ENCODE measurements at places on chromosomes 12 and 14.

GRCh38 chr12:1907652-1908611 is 10.5 kb downstream of the CACNA2D4 start:
- DNase-seq: peak; percentile 10

DNA sequence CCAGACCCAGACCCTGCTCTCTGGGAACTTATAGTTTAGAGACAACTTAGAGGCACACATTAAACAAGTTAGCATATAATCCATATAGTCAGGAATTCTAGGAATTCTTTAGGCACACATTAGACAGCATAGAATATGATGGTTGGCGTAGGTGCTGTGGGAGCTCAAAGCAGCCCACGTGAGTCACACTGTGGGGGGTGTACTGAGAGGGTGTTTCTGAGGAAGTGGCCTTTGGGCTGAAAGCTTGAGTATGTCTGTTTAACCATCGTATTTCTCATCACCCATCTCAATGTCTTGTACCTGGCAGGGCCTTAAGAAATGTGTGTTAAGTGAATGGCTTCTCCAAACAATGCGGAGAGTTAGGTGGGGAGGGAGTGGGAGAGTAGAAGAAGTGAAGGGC is 67.2 kb downstream of the TMEM30B start:
- no peak for DNase-seq

- no peak for DNase-seq
Observed at GRCh38 chr12:89140602-89141238, 211.6 kb downstream of the DUSP6 start.

DNA sequence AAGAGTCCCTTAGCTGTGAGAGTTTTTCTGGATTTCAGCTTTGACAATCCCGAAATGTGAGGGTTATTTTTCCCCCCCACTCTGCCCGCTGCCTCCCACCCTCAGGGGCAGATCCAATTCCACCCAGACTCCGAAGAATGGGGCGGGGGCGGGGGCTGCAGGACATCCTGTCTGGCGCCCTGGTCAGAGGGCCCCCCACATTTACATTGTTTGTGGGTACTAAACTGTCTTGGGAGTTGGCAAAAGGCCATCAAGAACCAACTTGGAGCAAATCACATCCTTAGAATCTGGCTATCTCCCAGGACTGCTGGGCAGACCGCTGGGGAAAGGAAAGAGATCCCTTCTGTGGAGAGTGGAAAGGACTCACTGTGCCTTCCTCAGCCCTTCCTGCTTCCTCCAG is 2.4 kb downstream of the EMP1 start:
- no peak for DNase-seq

- DNase-seq: no peak
Observed at GRCh38 chr14:104245723-104246122, 107.3 kb downstream of the KIF26A start.

- DNase-seq: no peak
Observed at GRCh38 chr12:124289634-124290600, 5.0 kb upstream of the RFLNA start.

GRCh38 chr12:46452061-46452615 is 79.6 kb upstream of the SLC38A2 start:
- no peak for DNase-seq

- DNase-seq: no peak
Observed at GRCh38 chr12:16600525-16600924, 5.4 kb downstream of the LMO3 start.

- DNase-seq: no peak
Observed at GRCh38 chr12:1993341-1993740, 10.9 kb downstream of the DCP1B start.

DNA sequence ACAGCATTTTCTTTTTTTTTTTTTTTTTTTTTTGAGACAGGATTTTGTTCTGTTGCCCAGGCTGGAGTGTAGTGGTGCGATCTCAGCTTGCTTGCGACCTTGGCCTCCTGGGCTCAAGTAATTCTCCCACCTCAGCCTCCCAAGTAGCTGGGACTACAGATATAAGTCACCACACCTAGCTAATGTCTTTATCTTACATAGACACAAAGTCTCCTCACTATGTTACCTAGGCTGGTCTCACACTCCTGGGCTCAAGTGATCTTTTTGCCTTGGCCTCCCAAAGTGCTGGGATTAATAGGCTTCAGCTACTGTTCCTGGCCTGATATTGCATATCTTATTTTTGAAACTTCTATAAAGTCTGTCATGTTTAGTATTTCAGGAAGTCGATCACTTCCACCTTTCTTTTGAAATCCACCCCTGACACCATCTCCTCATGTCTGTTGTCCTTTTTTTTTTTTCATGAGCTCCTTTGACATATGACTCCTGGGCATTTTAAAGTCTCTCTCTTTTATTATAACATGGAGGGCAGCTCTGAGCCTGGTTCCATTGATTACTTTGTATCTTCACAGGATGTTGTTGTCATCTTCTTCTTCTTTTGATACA is 5.9 kb upstream of the A2ML1 start:
- no peak for DNase-seq

GRCh38 chr12:98149270-98149669 is 366.1 kb upstream of the TMPO start:
- DNase-seq: no peak

DNA sequence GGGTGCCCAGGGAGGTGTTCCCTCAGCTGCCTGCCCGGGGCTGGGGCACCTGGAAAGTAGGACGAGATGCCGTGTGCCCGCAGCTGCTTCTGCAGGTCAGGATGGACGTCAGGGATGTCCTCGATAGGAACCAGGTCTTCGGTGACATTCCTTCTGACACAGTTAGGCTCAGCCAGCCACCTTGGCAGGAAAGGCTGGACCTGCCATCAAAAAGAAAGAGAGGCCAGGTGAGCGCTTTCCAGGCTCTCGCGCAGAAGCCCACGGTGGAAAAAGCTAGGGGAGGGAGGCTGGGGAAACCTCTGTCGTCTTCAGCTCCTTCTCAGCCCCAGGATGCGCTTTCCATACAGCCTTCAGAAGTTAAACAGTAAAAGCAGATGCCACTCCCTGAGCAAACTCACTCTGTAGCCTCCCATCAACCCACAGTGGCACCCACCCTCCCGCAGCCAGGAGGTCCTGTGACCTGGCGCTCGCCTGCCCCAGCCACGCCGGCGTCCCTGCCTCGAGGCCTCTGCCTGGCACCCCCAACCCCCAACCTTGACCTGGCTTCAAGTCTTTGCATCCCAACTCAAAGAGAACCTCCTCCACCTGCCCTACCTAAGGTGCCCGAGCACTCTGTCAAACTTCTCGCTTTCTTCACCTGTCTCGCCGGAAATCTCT is 1.3 kb downstream of the DDX51 start:
- no peak for DNase-seq

DNA sequence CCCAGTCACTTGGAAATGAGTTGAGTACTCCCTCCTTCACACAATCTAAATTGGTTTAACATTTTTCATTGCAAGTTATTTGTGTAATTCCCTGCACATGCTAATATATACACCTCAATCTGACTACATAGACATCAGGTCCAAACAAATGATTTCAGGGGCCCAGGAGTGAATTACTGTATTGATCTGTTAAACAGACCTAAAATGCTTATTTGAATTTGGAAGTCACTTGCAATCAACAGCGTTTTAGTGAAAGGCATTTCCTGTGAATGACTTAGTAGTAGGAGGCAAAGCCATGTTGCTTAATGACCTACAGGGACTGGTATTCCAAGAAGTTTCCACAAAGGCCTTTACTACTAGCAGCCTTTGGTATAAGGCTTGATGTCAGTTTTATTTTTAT is 22.6 kb upstream of the SLC15A5 start:
- DNase-seq: no peak

DNA sequence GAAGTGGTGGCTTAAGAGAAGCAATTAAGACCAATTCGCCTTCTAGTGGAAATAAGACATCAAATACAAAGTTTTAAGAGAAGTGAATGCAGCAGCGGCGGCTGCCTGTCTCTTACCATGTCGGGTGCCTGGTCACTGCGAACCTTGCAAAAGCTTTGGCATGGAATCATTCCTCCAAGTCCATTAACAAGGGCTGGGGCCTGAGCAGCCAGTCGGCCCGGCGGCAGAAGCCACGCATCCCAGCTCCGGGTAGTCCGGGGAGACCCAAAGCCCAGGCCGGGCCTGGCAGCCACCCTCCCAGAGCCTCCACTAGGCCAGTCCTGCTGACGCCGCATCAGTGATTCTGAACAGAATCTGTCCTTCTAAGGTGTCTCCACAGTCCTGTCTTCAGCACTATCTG is 321.0 kb downstream of the TMEM121 start:
- DNase-seq: no peak

DNA sequence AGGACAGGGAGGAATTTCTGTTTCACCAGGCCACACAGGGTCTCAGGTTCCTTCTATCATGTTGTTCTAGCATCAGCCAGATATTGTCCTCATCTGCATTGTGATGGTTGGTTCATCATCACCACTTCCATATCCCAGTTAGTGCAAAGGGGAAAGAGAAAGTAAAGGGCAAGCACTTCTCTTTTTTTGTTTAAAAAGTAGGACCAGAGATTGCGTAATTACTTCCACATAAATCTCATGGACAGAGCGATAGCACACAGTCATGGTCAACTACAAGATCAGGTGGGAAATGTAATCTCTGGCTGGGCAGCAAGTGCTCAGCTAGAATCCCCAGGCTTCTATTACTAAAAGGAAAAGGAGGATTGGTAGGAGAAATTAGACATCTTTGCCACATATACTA is 155.1 kb downstream of the KIF21A start:
- no peak for DNase-seq

GRCh38 chr12:44184499-44185206 is 348.8 kb downstream of the TMEM117 start:
- DNase-seq: no peak

DNA sequence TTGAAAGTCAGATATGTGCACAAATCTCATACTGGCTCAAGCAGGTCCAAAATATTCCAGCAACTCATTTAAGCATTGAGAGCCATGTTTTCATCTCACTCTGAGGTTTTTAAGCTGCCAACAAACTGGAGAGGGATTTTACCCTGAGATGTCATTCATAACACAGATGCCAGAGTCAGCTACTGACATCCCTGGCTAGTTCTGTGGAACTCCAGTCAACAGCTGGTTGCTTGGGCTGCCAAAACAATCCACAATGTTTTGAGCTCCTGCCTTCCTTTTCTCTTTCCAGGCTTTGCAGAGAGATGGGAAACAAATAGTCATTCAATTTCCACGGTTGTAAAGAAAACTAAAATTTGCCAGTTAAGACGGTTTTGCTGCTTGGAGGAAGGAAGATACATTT is 621.2 kb upstream of the FBXO33 start:
- no peak for DNase-seq

- DNase-seq: no peak
Observed at GRCh38 chr12:121472150-121472905, 72.4 kb downstream of the RNF34 start.

GRCh38 chr14:25120261-25120660 is 70.3 kb upstream of the STXBP6 start:
- no peak for DNase-seq

DNA sequence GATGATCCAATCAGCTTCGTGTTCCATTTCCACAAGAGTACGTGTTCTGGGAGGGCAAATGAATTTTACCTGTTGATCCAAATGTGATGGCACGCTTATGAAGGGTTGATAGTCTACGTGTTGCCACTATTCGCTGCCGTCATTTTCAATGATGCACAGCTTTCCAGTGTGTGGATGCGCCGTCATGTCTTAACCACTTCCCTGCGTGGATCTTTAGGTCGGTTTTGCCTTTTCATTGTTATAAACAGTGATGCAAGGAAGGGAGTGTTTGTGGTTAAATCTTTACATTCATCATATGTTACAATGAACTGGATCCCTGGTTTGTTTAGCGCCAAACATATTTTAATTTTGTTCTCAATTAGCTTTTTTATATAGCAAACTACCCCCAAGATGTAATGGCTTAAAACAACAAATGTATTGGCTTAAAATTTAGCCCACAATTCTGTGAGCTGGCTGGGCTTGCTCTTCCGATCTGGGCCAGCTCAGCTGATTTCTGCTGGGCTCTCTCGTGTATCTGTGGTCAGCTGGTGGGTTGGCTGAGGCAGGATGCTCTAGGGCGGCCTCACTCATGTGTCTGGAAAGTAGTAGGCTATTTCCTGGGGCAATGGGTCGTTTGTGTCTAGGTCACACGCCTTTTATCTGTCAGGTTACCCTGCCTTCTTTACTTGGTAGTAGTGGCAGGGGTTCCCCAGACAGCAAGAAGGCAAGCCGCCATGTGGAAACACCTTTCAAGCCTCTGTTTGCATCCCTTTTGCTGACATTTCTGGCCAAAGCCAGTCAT is 176.7 kb downstream of the CRADD start:
- DNase-seq: no peak

DNA sequence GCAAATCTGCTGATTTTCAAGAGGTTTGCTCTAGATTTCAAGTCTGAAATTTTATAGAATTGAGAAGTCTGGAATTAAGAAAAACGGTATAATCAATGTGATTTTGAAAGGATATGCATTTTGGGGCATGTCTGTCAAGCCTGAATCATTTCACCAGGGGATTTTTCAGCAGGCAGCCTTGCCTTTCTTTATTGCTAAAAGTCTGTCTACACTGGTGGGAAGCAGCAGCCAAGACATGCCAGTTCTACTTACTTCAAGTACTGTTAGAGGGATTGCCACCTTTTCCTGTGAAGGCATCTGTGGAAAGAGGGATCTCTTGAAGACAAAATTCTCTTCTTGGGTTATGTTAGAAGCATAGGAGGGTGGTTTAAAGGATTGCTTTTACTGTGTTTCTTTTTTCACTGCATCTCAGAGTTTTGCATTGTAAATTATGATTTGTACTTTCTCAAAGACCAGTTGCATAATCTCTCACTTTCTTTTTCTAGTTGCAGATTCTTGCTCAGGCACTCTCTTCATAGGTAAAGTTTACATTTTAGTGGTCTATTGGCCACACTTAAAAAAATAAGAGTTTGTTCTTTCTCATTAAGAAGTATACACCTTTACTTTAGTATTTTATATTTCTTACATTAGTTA is 837.0 kb downstream of the GALC start:
- no peak for DNase-seq

GRCh38 chr12:6382371-6382770 is 1.6 kb upstream of the LTBR start:
- DNase-seq: no peak

DNA sequence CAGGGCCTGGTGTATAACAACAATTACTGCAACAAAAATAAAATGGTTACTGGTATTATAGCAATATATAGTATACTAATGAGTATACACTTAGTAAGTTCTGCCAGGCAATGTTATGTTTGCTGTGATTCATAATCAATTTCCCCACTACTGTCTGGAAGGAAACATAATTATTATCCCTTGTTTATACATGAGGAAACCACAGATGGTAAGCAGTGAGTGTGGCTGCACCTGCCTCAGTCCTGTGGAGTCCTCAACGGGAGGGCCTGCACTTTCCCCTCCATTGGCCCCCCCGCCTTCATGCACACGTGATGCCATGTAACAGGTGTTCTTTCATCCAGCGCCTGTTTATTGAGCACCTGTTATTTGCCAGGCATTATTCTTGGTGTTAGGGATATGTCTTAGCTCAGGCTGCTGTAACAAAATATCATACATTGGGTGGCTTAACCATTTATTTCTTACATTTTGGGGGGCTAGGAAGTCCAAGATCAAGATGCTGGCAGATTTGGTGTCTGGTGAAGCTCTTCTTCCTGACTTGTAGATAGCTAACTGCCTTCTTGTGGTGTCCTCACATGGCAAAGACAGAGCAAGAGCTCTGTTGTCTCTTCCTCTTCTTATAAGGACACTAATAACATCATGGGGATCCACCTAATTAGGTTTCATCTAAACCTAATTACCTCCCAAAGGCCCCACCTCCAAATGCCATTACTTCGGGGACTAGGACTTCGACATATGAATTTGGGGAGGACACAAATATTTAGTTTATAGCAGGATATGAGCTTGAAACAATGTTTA is 59.5 kb upstream of the CHGA start:
- no peak for DNase-seq
